ENCODE measurements at places on chromosomes 1 and 21.

- no peak for DNase-seq
These were observed 56.4 kb upstream of the RGS7 start for GRCh38 chr1:241413386-241413785.

- DNase-seq: no peak
These were observed 20.3 kb downstream of the SUSD4 start for GRCh38 chr1:223343692-223344091.

DNA sequence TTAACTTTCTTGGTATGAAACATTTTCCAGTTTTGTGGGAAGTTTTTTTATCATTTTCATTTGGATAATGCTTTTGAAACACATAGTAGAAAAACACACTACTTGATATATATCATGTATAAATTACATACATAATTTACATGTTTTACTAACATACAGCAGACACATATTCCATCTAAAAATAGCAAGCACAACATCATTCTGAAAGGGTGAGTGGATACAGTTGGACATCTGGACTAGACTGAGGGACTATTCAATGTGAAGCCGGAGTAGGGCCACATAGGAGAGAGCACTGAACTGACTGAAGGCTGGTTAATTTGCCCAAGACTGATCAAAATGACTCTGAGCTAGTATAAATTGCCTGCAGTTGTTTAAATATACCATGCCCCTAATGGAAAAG, 11.7 kb downstream of the CDKN2C start:
- DNase-seq: no peak

DNA sequence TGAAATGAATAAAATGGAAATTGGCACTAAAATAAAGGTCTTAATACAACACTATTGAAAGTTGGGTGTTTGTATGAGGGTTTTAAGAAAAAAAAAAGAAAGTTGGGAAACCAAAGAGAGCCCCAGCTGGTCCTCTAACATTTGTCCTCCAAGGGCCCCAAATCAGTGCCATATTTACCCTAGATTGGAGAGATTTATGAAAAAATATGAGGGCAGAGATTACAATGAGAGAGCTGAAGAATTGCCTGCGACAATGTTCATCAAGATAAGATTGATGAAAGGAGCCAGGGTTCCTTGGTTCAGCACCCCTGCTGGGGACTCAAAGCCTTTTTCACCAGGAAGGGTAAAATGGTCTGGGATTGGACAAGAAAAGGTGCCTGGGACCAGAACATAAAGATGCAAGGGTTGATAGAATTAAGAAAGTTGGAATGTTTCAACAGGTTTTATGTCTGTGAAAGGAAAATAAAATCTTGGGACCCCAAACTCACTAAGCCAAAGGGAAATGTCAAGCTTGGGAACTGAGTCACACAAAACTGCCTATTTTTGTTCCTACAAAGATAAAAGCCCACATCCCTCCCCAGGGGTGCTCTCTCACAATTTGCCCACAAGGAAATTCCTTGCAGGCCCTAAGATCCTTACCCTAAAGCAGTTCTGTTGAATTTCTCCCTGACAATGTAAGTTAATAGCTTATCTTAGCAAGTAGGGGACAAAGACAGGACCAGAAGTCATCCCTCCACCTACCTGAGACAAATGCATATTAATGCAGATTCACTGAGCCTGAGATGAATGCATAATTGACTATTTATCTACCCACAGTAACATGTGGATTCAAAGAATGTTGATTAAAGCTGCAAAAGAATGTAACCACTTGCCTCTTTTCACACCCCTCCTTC, 26.8 kb downstream of the CBR1 start:
- no peak for DNase-seq

GRCh38 chr1:3308053-3308452, 146.4 kb upstream of the ARHGEF16 start:
- no peak for DNase-seq

DNA sequence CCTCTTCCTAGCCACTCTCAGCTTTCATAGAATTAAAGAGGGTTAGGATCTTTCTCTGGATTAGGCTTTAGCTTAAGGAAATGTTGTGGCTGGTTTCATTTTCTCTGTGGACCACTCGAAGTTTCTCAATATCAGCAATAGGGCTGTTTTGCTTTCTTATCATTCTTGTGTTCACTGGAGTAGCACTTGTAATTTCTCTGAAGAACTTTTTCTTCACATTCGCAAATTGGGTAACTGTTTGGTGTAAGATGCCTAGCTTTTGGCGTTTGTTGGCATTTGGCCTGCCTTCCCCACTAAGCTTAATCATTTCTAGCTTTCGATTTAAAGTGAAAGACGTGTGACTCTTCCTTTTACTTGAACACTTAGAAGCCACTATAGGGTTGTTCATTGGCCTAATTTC, 210.8 kb upstream of the PROX1 start:
- no peak for DNase-seq
